ENCODE measurements at places on chromosomes 2 and 18.
A peak's percentile ranks its signal among the peaks of the same experiment; 100 is the strongest.

DNA sequence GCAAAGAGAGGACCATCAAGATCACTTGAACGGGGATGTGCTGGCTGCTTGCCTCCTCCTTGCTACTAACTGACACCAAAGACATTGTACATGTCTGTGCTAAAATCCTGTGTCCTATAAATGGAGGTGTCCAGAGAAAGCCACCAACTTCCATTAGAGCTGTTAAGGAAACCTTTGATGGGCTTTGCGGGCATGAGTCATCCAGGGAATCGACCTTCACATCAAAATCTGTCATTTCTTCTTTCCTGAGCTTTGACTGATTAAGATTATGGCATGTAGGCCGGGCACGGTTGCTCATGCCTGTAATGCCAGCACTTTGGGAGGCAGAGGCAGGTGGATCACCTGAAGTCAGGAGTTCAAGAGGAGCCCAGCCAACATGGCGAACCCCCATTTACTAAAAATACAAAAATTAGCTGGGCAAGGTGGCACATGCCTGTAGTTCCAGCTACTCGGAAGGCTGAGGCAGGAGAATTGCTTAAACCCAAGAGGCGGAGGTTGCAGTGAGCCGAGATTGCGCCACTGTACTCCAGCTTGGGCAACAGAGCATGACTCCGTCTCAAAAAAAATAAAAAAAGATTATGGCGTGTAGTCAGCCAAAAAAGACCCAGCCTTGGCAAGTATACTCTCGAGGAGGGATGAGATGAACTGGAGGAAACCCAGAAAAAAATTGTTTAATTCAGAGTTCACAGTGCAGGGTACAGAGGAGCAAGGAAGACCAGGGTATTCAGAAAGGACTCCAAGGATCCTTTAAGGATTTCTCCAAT, 115.8 kb downstream of the CABLES1 start:
- peaks cover 44% of the 10 kb centered on the region for H3K36me3 ChIP-seq
- peaks cover 7% of the 10 kb centered on the region for H3K4me1 ChIP-seq
- H3K27me3 ChIP-seq, result peaks cover 7% of the 10 kb centered on the region
- DNase-seq, result no peak
- no peak overlapping the region for H3K27ac ChIP-seq
- no peak overlapping the region for H3K4me3 ChIP-seq

DNA sequence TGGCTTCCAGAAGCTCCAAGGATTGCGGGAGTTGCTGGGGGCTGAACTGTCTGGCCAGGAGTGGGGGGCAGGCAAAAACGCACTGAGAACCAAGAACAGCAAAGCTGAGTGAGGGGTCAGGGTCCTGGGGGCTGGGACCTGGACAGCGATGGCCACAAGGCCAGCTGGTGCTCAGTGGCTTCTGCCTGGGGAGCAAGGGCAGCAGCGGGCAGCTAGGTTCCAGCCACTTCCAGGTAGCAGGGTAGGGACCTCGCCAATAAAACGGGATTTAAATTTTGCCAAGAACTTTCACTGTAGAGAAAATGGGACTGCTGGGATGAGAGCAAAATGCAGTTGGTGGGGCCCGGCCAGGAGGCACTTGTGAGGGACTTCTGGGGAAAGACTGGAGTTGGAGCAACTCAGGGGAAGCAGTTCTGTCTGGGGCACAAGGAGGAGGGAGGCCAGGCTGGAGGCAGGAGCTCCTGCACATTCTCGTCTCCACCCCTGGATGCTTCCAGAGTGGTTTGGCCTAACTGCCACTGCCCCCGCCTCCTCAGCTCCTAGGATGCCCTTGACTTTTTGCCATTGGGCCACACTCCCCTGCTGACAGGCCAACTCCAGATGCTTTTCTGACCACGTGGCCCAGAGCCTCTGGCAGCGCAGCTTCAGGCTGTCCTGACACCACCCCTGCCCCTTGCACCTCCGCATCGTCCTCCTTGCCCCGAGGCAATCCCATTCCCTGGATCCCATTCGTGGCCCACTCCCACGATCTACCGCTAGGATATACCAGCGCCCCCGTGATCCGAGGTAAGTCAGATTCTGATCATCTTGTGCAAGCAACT, 5.5 kb upstream of the CCDC74A start:
- no peak overlapping the region for H3K4me3 ChIP-seq
- no peaks in the 10 kb centered on the region for H3K4me1 ChIP-seq
- no peak for DNase-seq
- no peak overlapping the region for H3K27ac ChIP-seq
- peaks cover 7% of the 10 kb centered on the region for H3K27me3 ChIP-seq
- peaks cover 4% of the 10 kb centered on the region for H3K36me3 ChIP-seq

DNA sequence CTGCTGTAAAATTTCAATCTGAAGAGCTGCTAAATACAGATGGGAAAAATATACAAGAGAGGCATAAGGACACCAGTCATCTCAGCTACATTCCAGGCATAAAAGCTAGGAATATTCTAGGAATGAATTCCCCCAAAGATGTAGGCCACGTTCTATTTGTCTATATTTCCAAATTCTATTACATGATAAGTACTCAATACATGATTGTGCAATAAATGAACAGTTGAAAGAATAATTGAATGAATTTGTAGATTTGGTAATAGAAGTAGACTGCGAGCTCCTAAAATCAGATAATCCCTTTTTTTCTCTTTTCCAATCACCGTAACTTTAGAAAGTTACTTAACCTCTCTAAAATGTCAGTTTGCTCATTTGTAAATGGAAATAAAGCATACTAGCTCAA, 48.5 kb upstream of the KCNH7 start:
- DNase-seq, result no peak
- no peak overlapping the region for H3K27ac ChIP-seq
- no peaks in the 10 kb centered on the region for H3K36me3 ChIP-seq

DNA sequence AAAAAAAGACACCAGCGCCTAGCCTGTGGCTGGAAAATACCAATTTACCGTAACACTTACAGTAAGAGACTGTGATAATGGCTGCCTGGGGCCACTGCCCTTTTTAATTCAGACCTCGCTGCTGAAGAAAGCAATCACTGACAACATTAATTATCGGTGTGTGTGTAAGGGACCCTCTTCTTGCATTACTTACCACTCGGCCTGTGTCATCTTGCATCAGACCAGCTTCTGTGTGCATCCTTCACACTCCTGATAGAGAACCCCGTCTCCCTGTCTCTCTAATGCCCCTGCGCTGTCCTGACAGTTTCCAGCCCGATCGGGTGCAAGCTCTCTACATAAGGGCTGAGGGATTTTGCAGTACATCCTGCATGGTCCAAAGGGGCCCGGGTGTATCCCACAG, 124.4 kb downstream of the ZNF516 start:
- H3K4me3 ChIP-seq, result no peak overlapping the region
- peaks cover 36% of the 10 kb centered on the region for H3K36me3 ChIP-seq
- no peak for DNase-seq
- no peak overlapping the region for H3K27ac ChIP-seq

DNA sequence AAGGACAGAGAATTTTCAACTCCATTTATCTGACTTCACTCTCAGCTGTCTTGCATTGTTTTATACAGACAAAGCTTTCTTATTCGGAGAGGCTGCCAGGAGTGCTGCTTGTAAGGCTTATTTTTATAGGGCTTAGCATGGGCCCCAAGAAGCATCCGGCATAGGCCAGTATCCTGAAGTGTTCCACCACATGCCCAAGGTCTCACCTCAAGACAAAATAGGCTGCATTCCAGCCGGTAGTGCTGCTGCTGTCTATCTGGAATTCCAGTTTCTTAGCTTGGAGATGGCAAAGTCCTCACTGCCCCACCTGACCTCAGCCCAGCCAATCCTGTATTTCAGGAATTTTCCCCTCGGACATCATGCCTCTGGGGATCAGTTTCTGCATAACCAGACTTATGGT, 47.6 kb upstream of the MCFD2 start:
- H3K36me3 ChIP-seq, result no peaks in the 10 kb centered on the region
- H3K27ac ChIP-seq, result no peak overlapping the region
- H3K4me3 ChIP-seq, result no peak overlapping the region

- no peak for DNase-seq
- H3K36me3 ChIP-seq, result no peaks in the 10 kb centered on the region
- peaks cover 1% of the 10 kb centered on the region for H3K27me3 ChIP-seq
- no peak overlapping the region for H3K4me3 ChIP-seq
- H3K4me1 ChIP-seq, result peaks cover 2% of the 10 kb centered on the region
- no peak overlapping the region for H3K27ac ChIP-seq
Measured at GRCh38 chr18:68103561-68103960, 587.0 kb upstream of the DSEL start.

- H3K27ac ChIP-seq, result no peak overlapping the region
- DNase-seq, result no peak
- no peak overlapping the region for H3K4me3 ChIP-seq
- no peaks in the 10 kb centered on the region for H3K36me3 ChIP-seq
- H3K4me1 ChIP-seq, result no peaks in the 10 kb centered on the region
- H3K27me3 ChIP-seq, result no peaks in the 10 kb centered on the region
Measured at GRCh38 chr2:150601280-150602038, 114.0 kb upstream of the RND3 start.

- no peaks in the 10 kb centered on the region for H3K27me3 ChIP-seq
- peak overlapping the region; percentile 15 for H3K27ac ChIP-seq
- DNase-seq, result no peak
- no peaks in the 10 kb centered on the region for H3K4me1 ChIP-seq
Measured at GRCh38 chr18:40066368-40066767, 1888.7 kb upstream of the PIK3C3 start.

DNA sequence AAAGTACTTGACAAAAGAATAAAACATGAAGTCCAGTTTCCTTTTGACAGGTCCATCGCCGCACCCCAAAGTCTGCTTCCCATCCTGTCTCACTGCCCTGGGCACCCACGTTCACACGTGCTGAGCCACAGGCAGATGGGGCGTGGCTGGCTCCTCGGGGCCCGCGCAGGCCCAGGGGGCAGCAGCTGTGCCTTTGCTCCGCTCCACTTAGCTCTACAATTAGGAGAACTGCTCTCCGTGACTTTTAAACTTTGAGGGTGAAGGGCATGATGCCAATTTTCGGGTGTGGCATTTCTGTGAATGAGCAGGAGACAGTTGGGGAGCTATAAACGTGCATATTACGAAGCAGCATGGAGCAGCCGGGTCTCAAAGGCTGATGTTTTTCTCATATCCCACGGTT, 152.4 kb downstream of the TDRD15 start:
- H3K36me3 ChIP-seq, result no peaks in the 10 kb centered on the region
- DNase-seq, result no peak
- H3K4me1 ChIP-seq, result peaks cover 6% of the 10 kb centered on the region
- no peak overlapping the region for H3K27ac ChIP-seq

- no peak for DNase-seq
- H3K4me1 ChIP-seq, result no peaks in the 10 kb centered on the region
- H3K4me3 ChIP-seq, result no peak overlapping the region
- no peak overlapping the region for H3K27ac ChIP-seq
Measured at GRCh38 chr2:44618251-44619023, 256.7 kb downstream of the CAMKMT start.

- no peak overlapping the region for H3K4me3 ChIP-seq
- H3K36me3 ChIP-seq, result no peaks in the 10 kb centered on the region
- peaks cover 9% of the 10 kb centered on the region for H3K27me3 ChIP-seq
- no peak overlapping the region for H3K27ac ChIP-seq
Measured at GRCh38 chr2:60577682-60578283, 24.3 kb upstream of the BCL11A start.

DNA sequence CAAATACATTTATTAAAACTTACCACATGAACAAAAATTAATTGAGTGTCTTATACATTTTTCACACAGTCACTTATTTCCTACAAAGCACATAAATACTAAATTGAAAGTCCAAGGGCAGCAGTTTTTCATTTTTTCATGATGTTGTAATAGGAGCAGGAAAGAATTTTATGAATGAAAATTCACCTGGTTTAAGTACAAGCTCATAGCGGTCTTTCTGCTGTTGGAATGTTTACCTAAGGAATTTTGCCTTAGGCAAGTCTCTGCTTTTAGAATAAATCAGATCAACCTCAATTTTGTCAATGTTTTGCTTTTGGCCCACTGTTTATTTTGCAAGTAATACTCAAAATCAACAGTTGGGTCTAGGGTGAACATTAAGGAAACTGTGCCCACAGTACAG, 40.0 kb downstream of the ETAA1 start:
- no peak for DNase-seq
- H3K27me3 ChIP-seq, result no peaks in the 10 kb centered on the region
- no peaks in the 10 kb centered on the region for H3K4me1 ChIP-seq
- H3K4me3 ChIP-seq, result no peak overlapping the region
- no peak overlapping the region for H3K27ac ChIP-seq

GRCh38 chr2:102103992-102104871, 38.3 kb upstream of the IL1R1 start:
- H3K27me3 ChIP-seq, result peaks cover 2% of the 10 kb centered on the region
- H3K27ac ChIP-seq, result no peak overlapping the region

DNA sequence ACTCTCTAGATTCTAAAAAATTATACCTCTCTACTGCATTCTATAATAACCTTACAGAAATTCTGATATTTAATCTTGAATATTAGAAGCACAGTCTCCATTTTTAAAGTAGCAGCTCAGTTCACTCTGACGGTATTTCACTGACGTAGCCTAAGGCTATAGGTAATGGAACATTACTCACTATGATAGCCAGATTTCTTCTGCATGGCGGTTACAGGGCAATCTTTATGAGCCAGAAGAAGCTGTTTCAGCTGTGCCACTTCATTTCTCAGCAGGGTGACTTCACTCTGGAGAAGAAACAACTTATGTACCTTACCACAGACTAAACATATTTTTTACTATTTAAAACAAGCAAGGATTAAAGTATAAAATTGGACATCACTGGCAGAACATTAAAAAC, 75.3 kb upstream of the CHN1 start:
- H3K27ac ChIP-seq, result no peak overlapping the region
- H3K4me3 ChIP-seq, result no peak overlapping the region
- no peaks in the 10 kb centered on the region for H3K27me3 ChIP-seq
- no peaks in the 10 kb centered on the region for H3K4me1 ChIP-seq
- DNase-seq, result no peak

GRCh38 chr2:179951680-179952079, 55.4 kb downstream of the CWC22 start:
- H3K27me3 ChIP-seq, result no peaks in the 10 kb centered on the region
- no peak overlapping the region for H3K4me3 ChIP-seq
- peaks cover 8% of the 10 kb centered on the region for H3K36me3 ChIP-seq

- no peak for DNase-seq
- peaks cover 43% of the 10 kb centered on the region for H3K4me1 ChIP-seq
- peaks cover 9% of the 10 kb centered on the region for H3K27me3 ChIP-seq
Measured at GRCh38 chr2:241111440-241111805, 9.3 kb upstream of the MTERF4 start.

GRCh38 chr2:7973801-7974480, 707.9 kb upstream of the ID2 start:
- H3K36me3 ChIP-seq, result no peaks in the 10 kb centered on the region
- no peaks in the 10 kb centered on the region for H3K27me3 ChIP-seq
- H3K27ac ChIP-seq, result no peak overlapping the region
- peaks cover 10% of the 10 kb centered on the region for H3K4me1 ChIP-seq
- no peak for DNase-seq

- no peaks in the 10 kb centered on the region for H3K27me3 ChIP-seq
- DNase-seq, result no peak
- no peaks in the 10 kb centered on the region for H3K36me3 ChIP-seq
- H3K27ac ChIP-seq, result no peak overlapping the region
Measured at GRCh38 chr2:168758970-168759820, 43.2 kb upstream of the NOSTRIN start.

GRCh38 chr2:71682341-71682740, 229.0 kb downstream of the DYSF start:
- peaks cover 21% of the 10 kb centered on the region for H3K4me1 ChIP-seq
- no peak for DNase-seq
- H3K27me3 ChIP-seq, result peaks cover 18% of the 10 kb centered on the region
- H3K4me3 ChIP-seq, result peak overlapping the region; percentile 50
- peaks cover 61% of the 10 kb centered on the region for H3K36me3 ChIP-seq

- peaks cover 4% of the 10 kb centered on the region for H3K27me3 ChIP-seq
- DNase-seq, result no peak
- no peaks in the 10 kb centered on the region for H3K4me1 ChIP-seq
- H3K36me3 ChIP-seq, result peaks cover 34% of the 10 kb centered on the region
Measured at GRCh38 chr18:8322486-8322885, 286.8 kb upstream of the RAB12 start.

- H3K36me3 ChIP-seq, result no peaks in the 10 kb centered on the region
- H3K4me3 ChIP-seq, result no peak overlapping the region
- H3K4me1 ChIP-seq, result no peaks in the 10 kb centered on the region
- H3K27me3 ChIP-seq, result no peaks in the 10 kb centered on the region
- DNase-seq, result no peak
Measured at GRCh38 chr2:149112068-149112467, 73.6 kb downstream of the LYPD6B start.

Measured in endothelial cell (in vitro differentiated cells).